Stimulated activated naive CD8-positive, alpha-beta T cell treated with anti-CD3 and anti-CD28 coated beads, Interleukin-15, Interleukin-2, amounts not matched to agents 100 U/mL and 50 U/mL, for 24 hours (primary cell): ENCODE measurements at places on chromosomes 12 and 14.

- no peak for DNase-seq
These were observed 30.8 kb downstream of the TEP1 start for GRCh38 chr14:20382526-20382925.

DNA sequence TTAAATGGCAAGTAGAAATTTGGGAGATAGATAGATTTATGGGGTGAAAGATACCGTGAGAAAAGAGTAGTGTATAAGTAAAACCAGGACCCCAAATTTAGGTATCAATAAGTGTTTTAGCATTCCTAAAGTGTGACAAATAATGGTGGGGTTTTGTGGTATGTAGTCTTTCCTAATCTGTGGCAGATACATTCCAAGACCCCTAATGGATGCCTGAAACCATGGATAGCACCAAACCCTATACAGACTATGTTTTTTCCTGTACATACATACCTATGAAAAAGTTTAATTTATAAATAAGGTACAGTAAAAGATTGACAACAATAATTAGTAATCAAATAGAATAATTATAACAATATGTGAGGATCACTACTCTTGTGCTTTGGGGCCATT lies 14.4 kb upstream of the TCP11L2 start:
- no peak for DNase-seq

DNA sequence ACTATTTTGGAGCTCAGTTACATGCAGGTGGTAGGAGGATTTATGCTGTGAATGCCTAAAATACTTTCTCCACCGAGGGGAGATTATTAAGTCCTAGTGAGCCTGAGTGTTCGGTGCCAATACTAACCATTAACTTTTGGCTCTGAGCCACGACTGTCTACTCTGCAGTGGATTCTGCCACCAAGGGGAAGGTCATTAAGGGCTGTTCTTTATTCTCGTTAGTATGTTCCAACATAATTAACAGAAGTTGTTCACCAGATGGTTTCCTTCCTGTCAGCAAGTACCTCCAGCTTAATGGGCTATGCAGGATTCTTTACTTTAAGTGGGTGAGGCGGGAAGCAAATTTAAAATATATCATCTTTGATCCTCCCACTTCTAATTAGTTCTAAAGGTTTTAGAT lies 326.3 kb downstream of the BMP4 start:
- no peak for DNase-seq

GRCh38 chr14:52729585-52729924 lies 411 bp upstream of the STYX start:
- DNase-seq, result no peak

- DNase-seq, result no peak
These were observed 45.3 kb downstream of the ST8SIA1 start for GRCh38 chr12:22289250-22289649.

DNA sequence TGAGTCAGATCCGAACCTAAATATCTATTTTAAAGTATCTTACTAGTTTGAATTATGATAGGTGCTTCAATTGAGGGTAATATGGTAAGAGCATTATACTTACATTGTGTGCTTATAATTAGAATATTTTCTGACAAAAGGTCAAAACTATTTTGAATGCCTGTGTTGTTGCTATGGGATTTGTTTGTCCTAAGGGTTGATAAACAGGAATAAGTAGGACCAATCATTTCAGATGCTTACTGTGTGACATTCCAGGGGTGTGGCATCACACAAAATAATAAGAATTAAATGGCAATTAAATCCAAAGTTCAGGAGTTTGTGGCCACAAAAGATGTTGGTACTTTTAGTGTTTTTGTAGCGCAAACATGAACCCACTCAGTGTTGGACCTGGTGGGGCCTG lies 256.2 kb upstream of the DDHD1 start:
- no peak for DNase-seq

GRCh38 chr12:4412465-4412864 lies 33.0 kb upstream of the FGF23 start:
- no peak for DNase-seq

GRCh38 chr12:94498073-94498472 lies 38.4 kb upstream of the CEP83 start:
- no peak for DNase-seq

GRCh38 chr12:113059071-113059595 lies 2.6 kb downstream of the DTX1 start:
- no peak for DNase-seq

DNA sequence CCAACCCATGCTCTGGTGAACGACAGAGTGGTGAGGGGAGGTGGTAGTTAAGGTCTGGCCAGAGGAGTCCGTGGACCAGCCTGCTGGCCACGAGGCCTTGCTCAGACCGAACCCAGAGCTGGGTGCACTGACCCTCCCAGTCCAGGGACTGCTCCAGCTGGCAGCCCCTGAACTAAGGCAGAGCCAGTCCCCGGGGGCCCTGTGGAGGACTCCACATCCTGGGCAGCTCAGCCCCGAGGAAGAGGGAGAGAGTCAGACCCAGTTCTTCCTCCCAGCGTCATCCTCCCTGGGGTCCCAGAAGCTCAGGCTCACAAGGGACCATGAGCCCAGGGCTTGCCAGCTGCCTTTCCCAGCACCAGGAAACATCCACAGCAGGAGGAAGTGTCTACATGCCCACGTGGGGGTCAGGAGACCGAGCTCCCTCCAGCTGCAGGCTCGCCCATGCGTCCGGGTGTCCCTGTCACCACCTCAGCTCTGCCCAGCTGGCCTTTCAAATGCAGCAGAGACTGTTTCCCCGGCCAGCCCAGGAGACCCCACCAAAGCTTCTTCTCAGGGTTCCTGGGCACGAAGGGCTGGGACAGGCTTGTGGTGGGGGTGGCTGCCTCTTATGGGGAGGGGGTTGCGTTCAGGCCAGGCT lies 194.4 kb downstream of the KIF26A start:
- no peak for DNase-seq

- no peak for DNase-seq
These were observed 56.9 kb downstream of the ACTN1 start for GRCh38 chr14:68922201-68922621.

GRCh38 chr14:23413681-23414080 lies 5.6 kb upstream of the MYH6 start:
- DNase-seq, result no peak

DNA sequence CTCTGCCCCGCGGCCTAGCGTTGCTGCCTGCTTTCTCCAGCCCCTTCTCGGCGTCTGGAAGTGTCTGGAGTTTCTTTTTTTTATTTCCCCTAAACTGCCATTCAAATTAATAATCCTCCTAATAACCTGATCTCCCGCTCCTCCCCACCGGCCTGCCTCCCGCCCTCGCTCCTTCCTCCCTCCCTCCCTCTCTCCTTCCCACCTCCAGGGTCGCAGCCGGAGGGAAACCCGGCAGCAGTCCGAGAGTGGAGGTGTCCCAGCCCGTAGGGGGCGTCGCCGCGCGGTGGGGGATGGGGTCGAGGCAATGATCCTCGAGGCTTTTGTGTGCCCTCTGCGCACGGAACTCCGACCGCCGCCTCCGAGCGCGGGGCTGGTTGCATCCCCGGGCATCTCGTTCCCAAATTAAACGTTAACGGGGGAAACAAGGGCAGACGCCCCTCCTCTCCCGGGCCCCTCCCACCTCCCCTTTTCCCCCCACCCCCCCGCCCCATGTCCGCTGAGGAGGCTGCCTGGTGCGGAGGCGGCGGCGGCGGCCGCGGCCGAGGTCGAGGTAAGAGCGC lies 1.0 kb upstream of the SOCS2 start:
- peak; percentile 78 for DNase-seq

- no peak for DNase-seq
These were observed 24.5 kb downstream of the ZNF891 start for GRCh38 chr12:133105620-133106019.

DNA sequence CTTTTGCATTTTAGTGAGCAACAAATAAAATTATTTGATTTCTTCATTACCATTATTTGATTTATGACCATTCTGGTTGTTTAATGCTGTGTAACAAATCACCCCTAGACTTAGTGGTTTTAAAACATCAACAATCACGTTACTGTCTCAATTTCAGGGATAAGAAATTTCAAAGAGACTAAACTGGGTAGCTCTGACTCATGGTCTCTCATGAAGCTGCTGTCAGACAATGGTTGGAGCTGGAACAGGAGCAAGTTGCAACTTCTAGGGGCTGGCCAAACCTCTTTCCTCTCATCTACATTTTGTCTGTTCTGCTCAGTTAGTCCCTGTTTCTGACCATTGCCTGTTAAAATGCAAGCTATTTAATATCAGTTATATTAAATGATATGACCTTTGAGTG lies 517.0 kb downstream of the KCNH5 start:
- no peak for DNase-seq

GRCh38 chr12:127964717-127965116 lies 302.3 kb upstream of the TMEM132C start:
- no peak for DNase-seq

DNA sequence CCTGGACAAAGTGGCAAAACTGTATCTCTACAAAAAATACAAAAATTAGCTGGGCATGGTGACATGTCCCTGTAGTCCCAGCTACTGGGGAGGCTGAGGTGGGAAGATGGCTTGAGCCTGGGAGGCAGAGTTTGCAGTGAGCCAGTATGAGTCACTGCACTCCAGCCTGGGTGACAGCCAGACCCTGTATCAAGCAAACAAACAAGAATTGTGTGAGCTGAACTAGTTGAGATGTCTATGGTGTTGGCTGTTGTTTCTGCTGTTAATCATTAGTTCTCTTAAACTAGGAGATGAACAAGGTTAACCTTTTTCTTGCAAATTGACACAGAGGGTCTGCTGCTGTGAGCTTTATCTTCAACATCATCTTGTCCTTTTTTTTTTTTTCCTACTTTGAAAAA lies 23.6 kb downstream of the RASSF3 start:
- DNase-seq, result no peak

- DNase-seq, result no peak
These were observed 83.4 kb downstream of the GAS2L3 start for GRCh38 chr12:100656856-100657255.

DNA sequence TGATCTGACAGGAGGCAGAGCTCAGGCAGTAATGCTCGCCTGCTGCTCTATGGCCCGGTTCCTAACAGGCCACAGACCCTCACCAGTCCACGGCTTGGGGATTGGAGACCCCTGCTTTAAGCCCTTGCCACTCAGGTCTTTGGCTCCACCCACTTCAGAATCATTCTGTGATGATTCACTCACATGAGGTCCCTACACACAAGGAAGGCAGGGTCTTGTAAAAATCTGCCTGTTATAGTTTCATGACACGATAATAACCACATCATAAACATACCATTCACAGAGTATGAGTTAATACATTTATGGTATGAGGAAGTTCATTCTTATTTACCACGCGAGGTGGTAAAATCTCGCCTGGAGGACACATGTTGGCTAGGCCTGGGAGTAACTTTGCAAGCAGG lies 29.0 kb upstream of the MAX start:
- DNase-seq, result no peak

DNA sequence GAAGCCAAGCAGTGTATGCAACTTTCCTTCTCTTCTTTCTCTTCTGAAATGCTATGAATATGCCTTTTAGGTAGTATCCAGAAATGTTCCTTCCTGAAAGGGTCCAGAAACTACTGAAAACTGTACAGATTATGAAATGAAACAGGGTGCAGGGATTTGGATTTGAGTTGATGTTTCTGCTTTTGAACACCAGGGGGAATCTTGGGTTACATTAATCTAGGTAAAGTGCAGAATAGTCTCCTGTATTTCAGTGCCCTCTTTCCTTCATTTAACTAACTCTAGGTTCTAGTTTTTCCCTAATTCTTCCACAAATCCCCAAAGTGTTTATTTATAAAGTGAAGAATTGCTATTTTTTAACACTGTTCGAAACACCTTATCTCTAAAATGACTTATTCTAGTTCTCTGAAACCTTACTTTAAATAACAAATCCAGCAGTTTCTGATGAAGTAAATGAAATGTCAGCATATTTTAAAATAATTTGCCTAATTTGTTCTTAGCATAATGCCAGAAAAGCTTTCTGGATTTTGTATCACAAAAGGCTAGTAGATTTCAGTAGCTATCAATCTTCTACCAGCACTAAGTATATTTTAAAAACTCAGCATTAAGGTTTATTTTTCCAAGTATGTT lies 111.9 kb downstream of the LRRK2 start:
- DNase-seq, result no peak

- DNase-seq, result no peak
These were observed 303.5 kb downstream of the EGLN3 start for GRCh38 chr14:33647385-33647786.

DNA sequence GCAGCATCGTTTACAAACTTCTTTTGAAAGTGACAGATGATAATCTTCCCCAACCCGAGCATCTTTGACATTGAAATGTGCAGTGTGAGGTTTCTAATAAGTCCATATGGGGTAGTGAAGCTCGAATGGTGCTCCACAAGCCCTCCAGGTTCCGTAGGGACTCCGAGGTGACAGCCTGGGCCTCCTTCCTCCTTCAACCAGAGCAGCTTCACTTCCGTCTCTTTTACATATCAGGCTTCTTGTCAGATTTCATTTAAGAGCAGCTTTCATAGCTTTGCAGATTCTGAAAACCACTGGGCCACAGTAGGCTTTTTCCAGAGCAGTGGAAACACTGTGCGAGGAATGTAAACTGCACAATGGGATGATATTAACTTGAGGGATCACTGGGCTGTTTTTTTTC lies 103.6 kb upstream of the CPM start:
- no peak for DNase-seq

GRCh38 chr14:68318828-68319227 lies 474.0 kb downstream of the ZFP36L1 start:
- no peak for DNase-seq

DNA sequence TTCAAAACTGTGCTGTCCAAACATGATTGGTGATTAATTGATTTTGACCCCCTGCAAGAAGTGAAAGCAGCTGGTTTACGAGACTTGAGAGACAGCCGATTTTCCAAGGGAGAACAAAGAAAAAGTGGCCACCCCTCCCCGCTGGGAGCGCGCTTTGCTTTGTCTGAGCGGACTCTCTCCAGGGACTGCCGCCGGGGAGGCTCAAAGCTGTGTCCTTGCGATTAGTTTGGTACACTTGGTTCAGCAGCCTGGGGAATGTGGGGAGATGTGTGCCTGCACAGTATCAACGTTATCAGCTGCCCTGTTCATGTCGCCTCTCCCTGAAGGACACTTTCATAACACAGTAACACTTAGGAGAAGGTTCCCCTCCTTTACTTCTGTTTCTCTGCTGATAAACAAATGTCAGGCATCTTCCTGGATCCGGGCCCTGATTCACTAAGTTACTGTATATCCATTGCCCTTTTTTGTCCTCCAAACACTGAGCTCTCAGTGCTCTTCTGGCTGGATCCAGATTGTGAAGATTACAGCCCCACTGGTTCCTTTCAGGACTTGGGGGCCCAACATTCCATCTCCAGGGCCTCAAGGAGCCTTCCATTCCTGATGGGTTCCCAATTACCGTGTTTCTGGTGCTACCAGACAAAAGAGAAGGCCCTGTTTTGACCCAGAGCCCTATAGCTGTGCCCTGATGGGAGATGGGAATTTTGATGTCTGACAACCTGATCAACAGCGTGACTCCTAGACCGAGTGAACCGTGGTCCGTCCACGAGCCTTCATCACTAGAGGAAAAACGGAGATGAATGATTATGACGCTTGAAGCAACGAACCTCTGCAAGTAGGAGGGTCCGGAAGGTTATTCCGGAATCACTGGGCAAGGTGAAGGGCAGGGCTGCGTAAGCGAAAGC lies 31.7 kb upstream of the TUBA1C start:
- DNase-seq, result no peak

- no peak for DNase-seq
These were observed 72.9 kb downstream of the TESC start for GRCh38 chr12:117026343-117026742.

GRCh38 chr14:100103250-100104005 lies 38.2 kb downstream of the EVL start:
- DNase-seq, result no peak
